ENCODE measurements at places on chromosomes 6 and 20. TPM values are rescaled to one million over a fixed set of nuclear protein-coding genes. Genes with fewer than 3 reads are reported as not detected.

DNA sequence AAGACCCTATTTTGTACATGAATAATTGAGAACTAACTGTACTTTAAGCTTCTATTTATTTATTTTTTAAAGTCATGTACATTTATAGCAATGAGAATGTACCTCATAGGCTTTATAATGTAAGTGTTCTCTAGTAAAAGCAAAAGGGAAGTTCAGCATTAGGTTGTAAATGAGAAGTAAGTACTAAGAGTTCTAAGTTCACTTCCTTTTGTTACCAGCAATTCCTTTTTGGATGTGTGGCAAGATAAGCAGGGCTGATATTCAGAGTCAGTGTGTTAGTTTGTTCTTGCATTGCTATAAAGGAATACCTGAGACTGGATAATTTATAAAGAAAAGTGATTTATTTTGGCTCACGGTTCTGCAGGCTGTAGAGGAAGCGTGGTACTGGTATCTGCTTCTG, 54.0 kb upstream of the CCN2 start:
- DNase-seq, result no peak
- no peak overlapping the region for H3K4me3 ChIP-seq
- no peak overlapping the region for H3K27ac ChIP-seq
- no peaks in the 10 kb centered on the region for H3K4me1 ChIP-seq
- no peaks in the 10 kb centered on the region for H3K27me3 ChIP-seq

DNA sequence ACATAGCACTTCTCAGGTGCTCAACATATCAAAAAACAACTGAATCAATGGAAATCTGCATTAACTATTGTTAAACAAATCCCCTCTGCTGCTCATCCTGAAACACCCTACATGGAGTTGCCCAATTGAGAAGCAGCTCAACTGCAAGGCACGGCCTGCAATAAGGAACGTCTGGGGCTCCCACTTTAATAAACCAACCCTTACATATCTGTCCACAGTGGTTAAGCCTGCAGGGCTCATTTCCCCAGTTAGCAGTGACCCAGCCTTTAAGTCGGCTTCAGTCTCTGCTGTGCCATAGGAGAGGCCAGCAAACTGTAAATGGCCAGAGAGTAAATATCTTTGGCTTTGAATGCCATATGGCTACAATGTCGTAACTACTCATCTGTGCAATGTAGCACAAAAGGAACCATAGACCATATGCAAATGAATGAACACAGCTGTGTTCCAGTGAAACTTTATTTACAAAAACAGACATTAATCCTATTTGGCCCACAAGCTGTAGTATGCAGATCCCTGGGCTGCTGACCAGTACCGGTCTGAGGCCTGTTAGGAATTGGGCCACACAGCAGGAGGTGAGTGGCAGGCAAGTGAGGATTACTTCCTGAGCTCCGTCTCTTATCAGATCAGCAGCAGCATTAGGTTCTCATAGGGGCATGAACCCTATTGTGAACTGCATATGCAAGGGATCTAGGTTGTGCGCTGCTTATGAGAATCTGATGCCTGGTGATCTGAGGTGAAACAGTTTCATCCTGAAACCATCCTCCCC, 522.7 kb upstream of the CDH4 start:
- no peak overlapping the region for H3K4me3 ChIP-seq
- no peak overlapping the region for H3K27ac ChIP-seq
- H3K4me1 ChIP-seq, result no peaks in the 10 kb centered on the region
- DNase-seq, result no peak

- H3K27me3 ChIP-seq, result no peaks in the 10 kb centered on the region
- no peak for DNase-seq
- H3K4me3 ChIP-seq, result no peak overlapping the region
- no peaks in the 10 kb centered on the region for H3K36me3 ChIP-seq
- no peak overlapping the region for H3K27ac ChIP-seq
Observed at GRCh38 chr6:73969971-73970970, 274.3 kb downstream of the CD109 start.

DNA sequence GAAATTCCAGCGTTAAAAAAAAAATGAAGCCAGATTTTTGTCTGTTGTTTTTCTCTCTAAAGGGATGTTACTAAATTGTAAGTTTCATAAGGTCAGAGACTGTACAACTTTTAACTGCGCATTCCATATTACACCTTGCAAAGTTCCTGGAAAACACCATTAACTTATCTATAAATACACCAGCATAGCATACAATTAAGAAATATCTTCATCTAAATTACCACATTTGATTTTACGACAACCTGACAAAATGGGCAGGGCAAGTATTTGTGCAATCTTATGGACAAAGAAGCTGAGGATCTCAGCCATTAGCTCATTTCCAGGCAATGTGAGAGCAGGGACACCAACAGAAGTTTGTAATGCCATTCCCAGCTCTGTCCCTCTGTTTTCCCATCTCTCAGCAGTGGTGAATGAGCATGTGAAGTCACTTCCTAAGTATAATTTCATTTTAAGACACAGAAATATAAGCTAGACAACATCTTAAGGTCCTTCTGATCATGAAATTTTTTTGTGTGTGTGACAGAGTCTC, 12.9 kb upstream of the GCM1 start:
- H3K27ac ChIP-seq, result no peak overlapping the region
- no peaks in the 10 kb centered on the region for H3K27me3 ChIP-seq
- H3K4me3 ChIP-seq, result no peak overlapping the region
- no peaks in the 10 kb centered on the region for H3K36me3 ChIP-seq
- peaks cover 5% of the 10 kb centered on the region for H3K4me1 ChIP-seq

- H3K27ac ChIP-seq, result no peak overlapping the region
- no peaks in the 10 kb centered on the region for H3K36me3 ChIP-seq
- peaks cover 46% of the 10 kb centered on the region for H3K27me3 ChIP-seq
- no peaks in the 10 kb centered on the region for H3K4me1 ChIP-seq
Observed at GRCh38 chr6:1393641-1394283, 4.4 kb downstream of the FOXF2 start.

DNA sequence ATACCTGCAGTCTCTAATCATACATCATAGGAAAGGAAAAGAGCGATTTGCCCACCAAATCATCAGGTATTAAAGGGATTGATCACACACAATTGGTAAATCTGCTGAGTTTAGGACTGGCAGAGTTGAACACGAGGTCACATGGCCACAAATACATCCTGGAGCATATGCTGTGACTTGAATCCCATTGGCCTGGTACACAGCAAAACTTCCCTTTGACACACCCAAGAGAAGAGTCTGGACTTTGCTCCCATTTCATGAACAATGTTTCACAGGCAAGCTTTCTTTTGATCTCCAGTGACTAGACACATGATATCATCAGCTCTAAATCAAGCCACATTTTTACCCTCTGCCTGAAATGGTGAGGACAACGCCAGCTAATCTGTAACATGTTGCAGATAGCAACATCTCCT, 117.9 kb downstream of the ISM1 start:
- H3K4me3 ChIP-seq, result no peak overlapping the region
- DNase-seq, result no peak
- no peaks in the 10 kb centered on the region for H3K4me1 ChIP-seq
- H3K27me3 ChIP-seq, result no peaks in the 10 kb centered on the region
- H3K27ac ChIP-seq, result no peak overlapping the region
- H3K36me3 ChIP-seq, result no peaks in the 10 kb centered on the region

Gene MAFB
- total RNA-seq, result 2.0 TPM

DNA sequence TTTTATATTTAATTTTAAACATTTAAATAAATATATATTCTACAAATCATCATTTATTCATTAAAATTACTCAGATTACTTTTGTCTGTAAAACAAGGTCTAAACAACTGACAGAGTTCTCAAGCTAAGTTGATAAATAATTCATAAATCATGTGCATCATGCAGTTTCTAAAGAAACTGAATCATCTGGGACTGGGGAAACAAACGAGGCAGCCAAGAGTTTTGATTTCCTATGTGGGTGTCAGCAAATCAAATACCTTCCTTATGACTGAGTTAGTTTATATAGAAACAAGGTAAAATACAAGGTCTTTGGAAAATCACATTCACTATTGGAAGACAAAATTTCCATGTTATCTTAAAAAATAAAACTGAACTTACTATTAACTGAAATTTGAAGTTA, 149.9 kb upstream of the BEND6 start:
- H3K27me3 ChIP-seq, result no peaks in the 10 kb centered on the region
- H3K4me3 ChIP-seq, result no peak overlapping the region
- H3K27ac ChIP-seq, result no peak overlapping the region
- H3K4me1 ChIP-seq, result no peaks in the 10 kb centered on the region

GRCh38 chr6:42452171-42453030, 675 bp upstream of the TRERF1 start:
- H3K4me1 ChIP-seq, result peaks cover 12% of the 10 kb centered on the region
- DNase-seq, result peak; percentile 63
- H3K4me3 ChIP-seq, result peak overlapping the region; percentile 92
- H3K27ac ChIP-seq, result peak overlapping the region; percentile 66
- no peaks in the 10 kb centered on the region for H3K27me3 ChIP-seq
- no peaks in the 10 kb centered on the region for H3K36me3 ChIP-seq

- no peak for DNase-seq
- H3K27ac ChIP-seq, result no peak overlapping the region
Observed at GRCh38 chr6:44679438-44680201, 292.1 kb downstream of the CDC5L start.

GRCh38 chr20:23856226-23856625, 23.3 kb downstream of the CST5 start:
- no peak overlapping the region for H3K4me3 ChIP-seq
- H3K27me3 ChIP-seq, result no peaks in the 10 kb centered on the region
- no peak for DNase-seq
- no peak overlapping the region for H3K27ac ChIP-seq

DNA sequence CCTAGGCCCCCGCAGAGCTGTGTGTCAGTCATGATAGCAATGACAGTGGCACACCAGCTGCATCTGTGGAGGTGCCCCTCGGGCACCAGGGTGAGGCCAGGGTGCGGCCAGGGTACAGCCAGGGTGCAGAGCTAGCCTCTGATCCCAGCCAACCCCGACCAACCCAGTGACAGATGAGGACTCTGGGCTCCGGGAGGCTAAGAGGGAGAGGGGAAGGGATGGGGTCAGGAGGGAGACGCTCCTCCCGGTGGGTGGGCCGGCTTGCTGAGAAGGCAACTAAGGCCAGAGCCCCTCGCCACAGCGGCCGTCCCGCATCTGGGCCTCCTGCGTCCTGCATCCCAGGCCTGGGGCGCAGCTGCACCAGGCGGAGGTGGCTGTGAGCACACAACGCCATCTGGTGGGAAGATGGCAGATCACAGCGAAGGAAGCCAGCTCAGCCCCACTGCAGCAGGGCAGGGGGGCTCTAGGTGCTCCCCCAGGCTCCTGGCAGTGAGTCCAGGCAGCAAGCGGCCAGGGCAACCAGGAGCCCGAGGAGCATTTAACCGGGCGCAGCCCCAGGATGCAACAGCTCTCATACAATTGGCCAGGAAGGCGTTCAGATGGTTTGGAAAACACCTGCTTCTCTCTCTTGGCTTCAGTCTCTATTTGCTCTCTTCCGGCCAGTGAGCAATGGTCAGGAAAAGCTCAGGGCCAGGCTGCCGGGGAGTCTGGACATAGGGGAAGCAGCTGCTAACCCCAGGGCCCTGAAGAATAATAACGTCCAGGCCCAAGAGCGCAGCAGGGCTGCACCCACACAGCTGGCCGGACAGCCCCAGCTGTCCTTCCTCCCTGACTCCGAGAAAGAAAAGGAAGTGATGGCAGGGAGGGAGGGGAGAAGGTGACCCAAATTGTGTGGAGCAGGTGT, 169.4 kb downstream of the TAF4 start:
- no peak overlapping the region for H3K27ac ChIP-seq
- no peaks in the 10 kb centered on the region for H3K4me1 ChIP-seq
- DNase-seq, result no peak
- H3K36me3 ChIP-seq, result no peaks in the 10 kb centered on the region
- no peak overlapping the region for H3K4me3 ChIP-seq
- H3K27me3 ChIP-seq, result no peaks in the 10 kb centered on the region

- H3K27ac ChIP-seq, result no peak overlapping the region
- DNase-seq, result no peak
- H3K4me1 ChIP-seq, result no peaks in the 10 kb centered on the region
- no peaks in the 10 kb centered on the region for H3K27me3 ChIP-seq
- no peaks in the 10 kb centered on the region for H3K36me3 ChIP-seq
Observed at GRCh38 chr6:39432330-39433025, 110.0 kb upstream of the KCNK16 start.
